GM12865 (cell line): ENCODE measurements at places on chromosomes 16 and 17.

DNA sequence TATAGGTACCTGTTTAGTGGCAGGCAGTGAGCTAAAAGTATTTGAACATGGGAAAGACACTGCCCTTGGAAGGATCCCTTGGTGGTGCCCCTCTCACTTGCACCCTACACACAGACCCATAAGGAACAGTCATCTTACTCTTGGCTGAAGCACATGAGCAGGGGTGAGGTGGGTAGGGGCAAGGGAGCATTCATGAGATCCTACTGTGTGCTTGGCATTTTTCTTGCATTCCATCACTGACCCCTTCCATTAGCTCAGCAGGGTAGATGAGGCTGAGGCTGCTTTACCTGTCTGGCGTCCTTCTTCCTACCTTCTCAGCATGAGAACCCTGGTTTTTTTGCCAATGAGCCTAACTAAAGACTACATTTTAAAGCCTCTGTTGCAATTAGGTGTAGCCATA, 48.3 kb downstream of the CCT6B start:
- DNase-seq = no peak

GRCh38 chr16:49836218-49836617, 19.7 kb downstream of the ZNF423 start:
- no peak for DNase-seq

- no peak for DNase-seq
These were observed 1.0 kb downstream of the EMC8 start for GRCh38 chr16:85798283-85798776.

DNA sequence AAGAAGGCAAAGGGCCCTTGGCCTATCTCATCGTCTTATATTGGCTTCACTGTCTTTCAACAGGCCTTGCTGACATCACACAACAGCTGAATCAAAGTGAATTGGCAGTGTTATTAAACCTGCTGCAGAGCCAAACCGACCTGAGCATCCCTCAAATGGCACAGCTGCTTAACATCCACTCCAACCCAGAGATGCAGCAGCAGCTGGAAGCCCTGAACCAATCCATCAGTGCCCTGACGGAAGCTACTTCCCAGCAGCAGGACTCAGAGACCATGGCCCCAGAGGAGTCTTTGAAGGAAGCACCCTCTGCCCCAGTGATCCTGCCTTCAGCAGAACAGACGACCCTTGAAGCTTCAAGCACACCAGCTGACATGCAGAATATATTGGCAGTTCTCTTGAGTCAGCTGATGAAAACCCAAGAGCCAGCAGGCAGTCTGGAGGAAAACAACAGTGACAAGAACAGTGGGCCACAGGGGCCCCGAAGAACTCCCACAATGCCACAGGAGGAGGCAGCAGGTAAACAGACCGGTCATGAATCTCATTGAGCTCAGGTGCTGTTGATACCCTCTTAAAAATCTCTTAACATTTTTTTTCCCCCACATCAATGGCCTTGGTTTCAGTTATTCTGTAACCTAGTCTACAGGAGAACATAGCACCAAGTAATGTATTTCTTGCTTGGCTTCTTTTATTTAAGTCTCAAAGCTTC, 64.7 kb downstream of the CDK12 start:
- DNase-seq = no peak
